ENCODE measurements at places on chromosomes 11 and 22.

DNA sequence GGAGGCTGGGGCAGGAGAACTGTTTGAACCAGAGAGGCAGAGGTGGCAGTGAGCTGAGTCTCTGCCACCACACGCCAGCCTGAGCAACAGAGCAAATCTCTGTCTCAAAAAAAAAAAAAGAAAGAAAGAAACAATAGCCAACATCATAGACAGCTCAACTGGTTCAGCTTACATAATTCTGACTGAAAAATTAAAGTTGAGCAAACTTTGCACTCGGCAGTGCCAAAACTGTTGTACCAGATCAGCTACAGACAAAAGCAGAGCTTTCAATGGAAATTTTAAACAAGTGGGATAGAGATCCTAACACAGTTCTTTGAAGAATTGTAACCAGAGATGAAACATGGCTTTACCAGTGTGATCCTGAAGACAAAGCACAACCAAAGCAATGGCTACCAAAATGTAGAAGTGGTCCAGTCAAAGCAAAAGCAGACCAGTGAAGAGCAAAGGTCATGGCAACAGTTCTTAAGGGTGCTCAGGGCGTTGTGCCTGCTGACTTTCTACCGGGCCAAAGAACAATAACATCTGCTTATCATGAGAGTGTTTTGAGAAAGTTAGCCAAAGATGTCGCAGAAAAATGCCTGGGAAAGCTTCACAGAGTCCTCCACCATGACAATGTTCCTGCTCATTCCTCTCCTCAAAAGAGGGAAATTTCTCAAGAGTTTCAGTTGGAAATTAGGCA is 59.3 kb downstream of the TTC28 start:
- DNase-seq = no peak

GRCh38 chr11:80814813-80815212 is 1374.0 kb upstream of the TENM4 start:
- no peak for DNase-seq

- no peak for DNase-seq
Measured at GRCh38 chr11:109865548-109866186, 227.5 kb upstream of the ZC3H12C start.

DNA sequence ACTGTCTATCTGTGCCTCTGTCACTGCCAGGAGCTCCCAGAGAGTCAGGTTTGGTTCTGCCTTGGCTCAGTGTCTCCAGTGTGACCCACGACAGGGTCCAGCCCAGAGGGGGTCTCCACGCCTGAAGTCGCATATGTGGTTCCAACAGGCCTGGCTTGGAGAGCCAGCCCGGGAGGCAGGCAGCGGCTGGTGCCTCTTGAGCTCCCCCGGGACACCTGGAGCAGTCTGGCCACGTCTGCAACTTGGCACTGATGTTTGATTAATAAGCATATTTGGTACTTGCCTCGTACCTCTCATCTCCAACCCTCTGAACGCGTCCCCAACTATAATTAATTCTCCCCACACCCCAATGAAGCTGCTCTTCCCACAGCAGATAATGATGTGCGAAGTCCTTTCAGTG is 31.7 kb upstream of the SHISAL1 start:
- DNase-seq = no peak

GRCh38 chr11:33461369-33462125 is 204.4 kb downstream of the HIPK3 start:
- no peak for DNase-seq

DNA sequence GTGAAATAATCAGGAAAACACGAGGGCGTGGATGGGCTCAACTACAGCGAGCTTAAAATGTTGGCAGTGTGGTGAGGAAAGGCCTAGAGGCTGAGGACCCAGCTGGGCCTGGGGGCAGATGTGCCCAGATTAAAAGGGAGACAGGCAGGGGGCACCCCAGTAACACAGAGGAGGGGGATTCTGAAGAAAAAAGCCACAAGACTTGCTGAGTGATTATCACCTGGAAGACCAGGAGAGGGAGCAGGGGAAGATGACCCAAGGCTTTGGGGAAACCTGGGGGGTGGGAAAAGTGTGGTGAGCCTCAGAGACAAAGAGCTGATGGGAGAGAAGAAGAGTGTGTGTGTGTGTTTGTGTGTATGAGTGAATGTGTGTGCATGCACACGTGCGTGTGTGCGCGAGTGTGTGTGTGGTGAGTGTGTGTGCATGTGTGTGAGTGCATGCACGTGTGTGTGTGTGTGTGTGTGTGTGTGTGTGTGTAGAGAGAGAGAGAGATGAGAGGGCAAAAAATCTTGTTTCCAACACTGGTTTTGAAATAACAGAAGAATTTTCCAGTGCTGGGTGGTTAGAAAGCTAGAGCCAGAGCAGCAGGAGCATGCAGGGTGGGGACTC is 500.5 kb downstream of the BUD13 start:
- DNase-seq = no peak

DNA sequence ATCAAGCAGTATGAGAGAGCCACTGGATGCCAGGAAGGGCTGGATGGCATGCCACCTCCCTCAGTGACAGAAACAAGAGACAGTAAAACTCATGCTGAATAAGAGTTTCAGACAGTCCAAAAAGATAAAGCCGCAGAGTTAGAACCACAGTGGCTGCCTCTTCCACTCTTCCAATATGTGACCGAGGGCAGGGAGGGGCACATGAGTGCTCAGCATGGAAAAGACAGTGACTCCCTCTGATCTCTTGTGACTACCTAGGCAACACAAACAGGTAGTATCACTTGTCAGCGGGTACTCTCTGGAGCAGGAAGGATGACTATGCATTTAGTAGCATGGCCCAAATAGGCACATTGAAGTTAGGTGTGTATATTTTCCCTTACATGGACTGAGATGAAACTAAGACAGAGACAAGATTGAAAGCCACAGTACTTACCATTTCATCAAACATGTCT is 295.4 kb downstream of the CADM1 start:
- no peak for DNase-seq

DNA sequence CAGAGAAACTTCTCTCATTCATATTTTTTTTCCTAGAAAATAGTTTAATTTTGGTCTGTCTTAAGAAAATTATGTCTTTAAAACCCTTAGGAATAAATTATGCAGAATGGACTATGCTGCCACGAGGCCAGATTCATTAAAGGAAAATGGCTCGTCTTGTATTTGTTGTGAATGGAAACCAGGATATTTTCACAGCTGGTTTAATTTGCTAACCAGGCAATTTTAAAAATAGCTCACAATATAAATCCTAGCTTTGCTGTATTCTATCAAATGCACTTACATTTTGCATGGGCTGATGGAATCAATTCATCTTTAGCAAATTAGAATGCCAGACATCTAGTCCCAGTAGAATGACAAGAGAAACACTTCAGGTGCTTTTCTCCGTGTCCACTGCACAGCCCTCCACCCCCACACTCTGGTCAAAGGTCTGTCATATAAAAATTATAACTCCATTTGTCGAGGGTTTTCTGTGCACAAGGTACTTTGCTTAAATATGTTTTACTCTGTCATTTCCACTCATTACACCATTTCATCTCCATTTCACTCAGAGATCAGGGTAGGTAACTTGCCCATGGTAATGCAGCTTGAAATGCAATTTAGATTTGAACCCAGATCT is 20.3 kb upstream of the TNRC6B start:
- no peak for DNase-seq

- DNase-seq = no peak
Measured at GRCh38 chr11:68677432-68677831, 6.9 kb upstream of the GAL start.

DNA sequence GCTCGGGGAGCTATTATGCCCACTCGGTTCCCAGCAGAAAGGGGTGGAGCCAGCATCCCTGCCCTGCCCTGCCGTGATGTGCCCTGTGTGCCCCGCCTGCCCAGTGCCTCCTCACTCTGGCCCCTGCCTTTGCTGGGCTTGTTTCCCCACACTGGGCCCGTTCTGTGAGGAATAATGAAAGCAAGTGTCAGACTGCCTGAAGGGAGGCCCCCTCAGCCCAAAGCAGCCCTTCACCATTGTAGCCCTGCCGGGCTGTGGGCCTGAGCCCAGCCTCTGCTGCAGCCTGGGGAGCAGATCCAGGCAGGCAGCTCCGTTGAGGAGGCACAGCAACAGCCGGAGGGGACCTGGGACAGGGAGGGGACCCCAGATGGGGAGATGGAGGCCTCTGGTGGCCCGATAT is 20.2 kb upstream of the NEFH start:
- no peak for DNase-seq

DNA sequence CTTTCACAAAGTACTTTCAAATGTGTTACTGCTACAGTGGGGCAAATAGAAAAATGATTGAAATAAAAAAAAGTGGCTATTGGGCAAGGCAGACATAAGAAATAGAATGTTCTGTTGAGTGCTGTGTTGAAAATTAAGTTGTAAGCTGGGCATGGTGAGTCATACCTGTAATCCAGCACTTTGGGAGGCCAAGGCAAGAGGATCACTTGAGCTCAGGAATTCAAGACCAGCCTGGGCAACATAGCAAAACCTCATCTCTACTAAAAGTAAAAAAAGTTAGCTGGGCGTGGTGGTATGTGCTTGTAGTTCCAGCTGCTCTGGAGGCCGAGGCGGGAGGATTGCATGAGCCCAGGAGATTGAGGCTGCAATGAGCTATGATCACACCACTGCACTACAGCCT is 26.9 kb upstream of the LDHA start:
- no peak for DNase-seq

GRCh38 chr11:20003351-20003750 is 156.9 kb downstream of the DBX1 start:
- DNase-seq = no peak

- no peak for DNase-seq
Measured at GRCh38 chr11:33747979-33748378, 11.8 kb upstream of the CD59 start.

- DNase-seq = no peak
Measured at GRCh38 chr11:28966951-28967350, 858.8 kb downstream of the METTL15 start.

GRCh38 chr11:134734141-134734845 is 322.3 kb upstream of the B3GAT1 start:
- no peak for DNase-seq

Data from CD8-positive, alpha-beta T cell (primary cell).